ENCODE measurements at places on chromosomes 4 and X. TPM values are rescaled to one million over a fixed set of nuclear protein-coding genes. Genes with fewer than 3 reads are reported as not detected.

- no peak for DNase-seq
- H3K4me3 ChIP-seq = no peak overlapping the region
- no peak overlapping the region for H3K27ac ChIP-seq
Measured at GRCh38 chr4:113024388-113024787, 25.1 kb upstream of the ANK2 start.

DNA sequence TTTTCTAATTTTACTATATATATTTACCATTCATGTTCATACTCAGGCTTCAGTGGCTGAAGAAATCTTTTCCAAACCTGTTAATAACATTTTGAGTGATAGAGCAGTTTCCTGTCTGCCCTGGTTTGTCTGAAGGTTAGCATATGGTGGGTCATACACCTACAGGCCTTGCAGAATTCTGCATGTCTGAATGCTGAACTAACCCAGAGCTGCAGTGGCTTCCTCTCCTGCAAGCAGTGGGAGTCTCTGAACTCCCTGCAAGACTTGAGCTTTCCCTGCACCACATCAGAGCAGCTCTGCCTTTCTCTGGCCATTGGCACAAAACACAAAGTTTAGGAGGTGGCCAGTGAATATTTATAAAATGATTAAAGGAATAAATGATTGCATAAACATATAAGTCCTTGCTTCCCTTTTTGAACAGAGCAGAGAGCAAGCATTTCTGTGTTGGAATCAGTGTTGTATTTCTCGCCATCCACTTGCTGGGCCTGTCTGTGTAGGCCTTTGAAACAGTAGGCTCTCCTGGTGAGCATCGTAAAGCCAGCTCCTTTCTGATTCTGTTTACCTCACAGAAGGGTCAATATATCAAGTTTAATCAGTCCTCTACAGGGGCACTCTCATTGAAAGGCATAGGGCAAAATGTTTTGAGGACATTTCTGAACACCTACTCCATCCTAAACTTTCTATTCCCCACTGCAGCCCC, 15.0 kb upstream of the UNC5C start:
- H3K27ac ChIP-seq = no peak overlapping the region

The ZCCHC12 gene
- 2.2 TPM for total RNA-seq

The HPSE gene
- 0.54 TPM for total RNA-seq

GRCh38 chr4:24143741-24144140, 253.9 kb upstream of the PPARGC1A start:
- DNase-seq = no peak
- H3K36me3 ChIP-seq = no peaks in the 10 kb centered on the region
- no peak overlapping the region for H3K4me3 ChIP-seq
- no peaks in the 10 kb centered on the region for H3K4me1 ChIP-seq
- H3K27me3 ChIP-seq = no peaks in the 10 kb centered on the region

- no peaks in the 10 kb centered on the region for H3K27me3 ChIP-seq
- DNase-seq = no peak
- no peak overlapping the region for H3K4me3 ChIP-seq
- no peak overlapping the region for H3K27ac ChIP-seq
Measured at GRCh38 chr4:138804711-138805110, 210.9 kb upstream of the NOCT start.

The DGKQ gene
- total RNA-seq = 3.5 TPM

DNA sequence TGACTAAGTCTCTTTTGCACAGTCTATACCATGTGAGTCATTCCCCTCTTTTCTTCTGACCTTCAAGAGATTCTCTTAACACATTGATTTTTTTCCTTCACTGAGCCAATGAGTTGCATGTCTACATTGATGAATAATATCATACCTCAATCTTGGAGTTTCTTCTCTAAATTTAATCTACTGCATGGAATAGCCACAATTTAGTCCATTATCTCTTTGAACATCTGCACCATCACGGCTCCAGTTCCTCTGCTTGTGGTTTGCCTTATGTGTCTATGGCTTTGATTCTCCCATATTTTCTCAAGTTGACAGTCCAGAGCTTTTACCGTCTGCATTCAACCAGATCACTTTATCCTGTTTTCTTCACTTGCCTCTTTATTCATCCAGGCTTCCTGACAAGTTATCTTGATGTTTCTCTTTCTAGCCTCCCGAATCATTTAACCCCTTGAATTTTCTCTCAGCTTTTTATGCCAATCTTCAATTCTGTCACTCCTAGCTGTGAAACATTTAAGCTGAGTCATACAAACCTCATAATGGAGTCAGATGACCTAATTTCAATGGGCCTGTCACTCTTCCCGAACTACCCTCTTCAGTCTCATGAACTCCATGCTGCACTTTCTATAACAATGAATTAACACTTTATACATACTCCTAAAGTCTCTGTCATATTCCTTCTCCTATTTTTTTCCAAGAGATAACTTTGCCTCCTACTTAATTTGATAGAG, 222.3 kb downstream of the CPE start:
- H3K4me3 ChIP-seq = no peak overlapping the region
- H3K27me3 ChIP-seq = no peaks in the 10 kb centered on the region
- H3K27ac ChIP-seq = no peak overlapping the region
- no peak for DNase-seq

GRCh38 chrX:10156199-10157031, at the start of gene CLCN4:
Gene CLCN4 (plus strand): TSS chrX:10156975. CDS start chrX:10185033, 28,058 bp downstream.
- no peak within 1 kb of the TSS for H3K4me3 ChIP-seq
- H3K27ac ChIP-seq = no peak within 1 kb of the TSS

DNA sequence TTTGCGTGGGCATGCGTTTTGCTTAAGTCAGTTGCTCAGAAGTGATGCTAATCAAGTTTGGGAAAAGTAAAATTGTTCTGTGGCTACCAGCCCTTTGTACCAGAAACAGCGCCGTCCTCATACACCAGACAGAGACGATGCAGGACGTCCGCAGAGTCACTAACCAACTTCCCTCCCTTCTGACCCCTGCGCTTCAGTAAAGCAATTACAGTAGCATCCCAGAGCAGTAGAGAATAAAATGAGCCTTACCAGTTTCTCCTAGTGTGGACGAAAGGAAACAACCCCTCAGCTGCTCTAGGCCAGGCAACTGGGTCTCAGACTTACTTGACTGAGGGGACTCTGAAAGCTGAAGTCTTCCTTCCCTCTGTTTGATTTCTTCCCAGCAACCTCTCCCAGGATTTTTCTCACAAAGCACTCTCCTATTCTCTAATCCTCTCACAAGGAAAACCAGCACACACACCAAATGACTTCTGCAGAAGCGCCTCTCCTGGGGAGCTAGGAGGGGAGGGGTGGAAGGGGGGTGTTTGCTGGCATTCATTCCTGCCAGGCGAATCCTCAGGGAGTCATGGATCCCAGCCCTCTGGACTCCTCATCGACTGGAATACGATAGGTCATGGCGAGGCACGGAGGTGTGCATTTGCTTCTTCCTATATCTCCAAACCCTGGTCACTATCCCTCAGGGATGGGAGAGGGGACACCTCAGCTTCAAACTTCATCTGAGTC, 56.0 kb upstream of the MID1 start:
- H3K27me3 ChIP-seq = no peaks in the 10 kb centered on the region
- no peak overlapping the region for H3K4me3 ChIP-seq
- H3K36me3 ChIP-seq = no peaks in the 10 kb centered on the region
- DNase-seq = no peak
- H3K4me1 ChIP-seq = peaks cover 9% of the 10 kb centered on the region
- no peak overlapping the region for H3K27ac ChIP-seq

DNA sequence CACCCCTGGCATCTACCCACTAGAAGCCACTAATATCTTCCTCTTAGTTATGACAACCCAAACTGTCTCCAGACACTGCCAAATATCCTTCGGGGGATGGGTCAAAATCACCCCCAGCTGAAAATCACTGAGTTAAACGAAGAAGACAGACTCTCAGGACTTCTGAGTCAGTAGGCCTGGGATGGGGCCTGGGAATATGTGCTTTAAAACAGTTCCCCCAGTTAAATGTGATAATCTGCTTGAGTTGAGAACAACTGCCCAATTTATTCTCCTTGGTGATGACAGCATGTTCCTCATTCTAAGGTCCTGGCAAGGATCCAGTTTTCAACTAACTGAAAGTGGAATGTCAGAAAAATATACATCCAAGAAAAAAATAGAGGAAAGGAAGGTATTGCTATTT, 52.4 kb downstream of the CBLL2 start:
- H3K36me3 ChIP-seq = no peaks in the 10 kb centered on the region
- no peak overlapping the region for H3K4me3 ChIP-seq
- H3K27ac ChIP-seq = no peak overlapping the region
- no peaks in the 10 kb centered on the region for H3K27me3 ChIP-seq
- no peaks in the 10 kb centered on the region for H3K4me1 ChIP-seq

DNA sequence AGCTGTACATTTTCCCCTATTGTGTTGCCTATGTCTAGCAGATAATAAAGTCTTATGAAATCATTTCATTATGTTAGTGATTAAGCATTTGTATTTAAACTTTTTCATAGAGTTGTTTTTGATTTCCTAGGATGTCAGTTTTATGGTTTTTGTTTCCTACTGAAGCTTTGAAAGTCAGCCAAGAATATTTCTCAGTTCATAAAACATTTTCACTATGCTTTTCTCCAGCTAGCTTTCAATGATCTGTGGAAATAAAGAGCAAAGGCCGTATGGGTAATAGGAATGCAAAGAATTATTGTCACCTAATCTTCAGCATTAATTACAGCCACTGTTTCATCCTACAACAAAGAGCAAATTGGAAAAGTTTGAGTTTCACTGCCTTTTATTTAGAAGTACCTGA, 145.7 kb upstream of the NUDT6 start:
- no peak overlapping the region for H3K4me3 ChIP-seq
- DNase-seq = no peak
- H3K27ac ChIP-seq = no peak overlapping the region

GRCh38 chr4:185535612-185536410, 504 bp upstream of the PDLIM3 start:
- peak overlapping the region; percentile 67 for H3K4me3 ChIP-seq
- no peak for DNase-seq
- H3K27ac ChIP-seq = peak overlapping the region; percentile 96
- no peaks in the 10 kb centered on the region for H3K27me3 ChIP-seq
- no peaks in the 10 kb centered on the region for H3K36me3 ChIP-seq
- H3K4me1 ChIP-seq = peaks cover 40% of the 10 kb centered on the region

- H3K4me3 ChIP-seq = no peak overlapping the region
- H3K27ac ChIP-seq = no peak overlapping the region
- H3K4me1 ChIP-seq = peaks cover 3% of the 10 kb centered on the region
Measured at GRCh38 chrX:17160975-17161374, 214.0 kb upstream of the NHS start.

DNA sequence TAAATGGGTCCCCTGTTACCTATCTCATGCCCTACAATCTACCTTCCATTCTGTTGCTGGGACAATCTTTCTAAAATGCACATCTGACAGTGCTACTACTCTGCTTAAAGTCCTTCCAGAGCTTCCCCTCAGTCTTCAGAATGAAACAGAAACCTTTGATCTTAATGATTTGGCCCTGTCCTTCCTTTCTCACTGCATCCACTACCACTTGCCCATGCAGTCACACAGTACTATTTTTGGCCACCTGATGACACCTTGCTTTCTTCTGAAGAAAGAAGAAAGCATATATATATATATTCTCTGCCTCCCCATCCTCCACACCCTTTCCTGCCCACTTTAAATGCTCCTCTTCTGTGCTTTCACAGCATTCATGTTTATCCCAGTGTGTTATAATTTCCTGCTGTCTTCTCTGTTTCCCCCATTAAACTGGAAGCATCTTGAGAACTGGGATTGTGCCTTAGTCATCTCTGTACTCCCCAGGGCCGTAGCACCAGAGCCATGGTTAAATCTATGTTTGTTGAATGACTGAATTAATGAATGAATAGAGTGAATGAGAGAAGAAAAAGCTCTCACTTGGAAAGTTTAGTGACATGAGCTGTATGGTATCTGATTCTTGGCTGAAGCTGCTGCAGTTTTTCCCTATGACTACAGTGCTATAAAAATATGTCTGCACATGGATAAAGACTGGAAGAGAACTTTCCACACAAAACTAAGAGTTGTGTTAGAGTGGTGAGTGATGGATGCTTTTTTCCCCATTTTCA, 56.2 kb downstream of the RTL9 start:
- DNase-seq = no peak
- no peaks in the 10 kb centered on the region for H3K36me3 ChIP-seq
- no peak overlapping the region for H3K27ac ChIP-seq
- H3K27me3 ChIP-seq = no peaks in the 10 kb centered on the region

GRCh38 chrX:148929686-148930085, 429.3 kb downstream of the AFF2 start:
- H3K27ac ChIP-seq = no peak overlapping the region
- DNase-seq = no peak
- H3K4me1 ChIP-seq = no peaks in the 10 kb centered on the region
- H3K4me3 ChIP-seq = no peak overlapping the region
- no peaks in the 10 kb centered on the region for H3K27me3 ChIP-seq

The MAGEA10 gene
- not detected for total RNA-seq
